Activated CD4-positive, alpha-beta memory T cell treated with anti-CD3 and anti-CD28 coated beads for 36 hours (primary cell): ENCODE measurements at places on chromosomes 16 and 17. TPM values are rescaled to one million over a fixed set of nuclear protein-coding genes. Genes with fewer than 3 reads are reported as not detected.

The KRTAP1-5 gene
- not detected for total RNA-seq

The IL34 gene
- not detected for total RNA-seq

The ZP2 gene
- total RNA-seq, result not detected

The XYLT1 gene
- 6.2 TPM for total RNA-seq
